ENCODE measurements at places on chromosomes 11 and 22.

DNA sequence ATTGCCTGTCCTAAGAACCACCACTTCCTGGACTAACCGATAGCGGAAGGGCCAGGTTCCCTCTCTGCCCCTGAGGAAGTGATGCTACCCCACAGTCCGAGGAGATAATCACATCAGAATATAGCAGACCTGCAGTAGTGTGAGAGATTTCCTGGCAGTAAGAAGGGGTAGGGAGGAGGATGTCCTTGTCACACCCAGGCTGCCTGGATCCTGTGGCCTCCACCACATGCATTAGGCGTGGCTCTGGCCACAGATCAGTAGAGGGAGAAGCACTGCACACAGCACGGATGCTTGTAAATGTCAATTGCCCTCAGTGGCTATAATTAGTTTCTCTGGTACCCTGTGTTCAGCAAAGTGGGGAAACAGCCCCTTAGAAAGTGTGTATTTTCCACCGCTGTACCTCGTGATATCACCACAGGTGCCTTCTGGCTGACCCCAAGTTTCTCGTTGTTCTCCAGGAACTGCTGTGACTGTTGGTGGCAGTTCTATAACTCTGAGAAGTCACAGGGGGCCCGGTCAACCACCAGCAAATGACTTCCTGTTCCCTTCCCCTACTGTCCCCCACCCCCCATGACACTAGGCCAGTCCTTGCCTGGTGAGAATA, 61.8 kb downstream of the UBASH3B start:
- no peak for DNase-seq

DNA sequence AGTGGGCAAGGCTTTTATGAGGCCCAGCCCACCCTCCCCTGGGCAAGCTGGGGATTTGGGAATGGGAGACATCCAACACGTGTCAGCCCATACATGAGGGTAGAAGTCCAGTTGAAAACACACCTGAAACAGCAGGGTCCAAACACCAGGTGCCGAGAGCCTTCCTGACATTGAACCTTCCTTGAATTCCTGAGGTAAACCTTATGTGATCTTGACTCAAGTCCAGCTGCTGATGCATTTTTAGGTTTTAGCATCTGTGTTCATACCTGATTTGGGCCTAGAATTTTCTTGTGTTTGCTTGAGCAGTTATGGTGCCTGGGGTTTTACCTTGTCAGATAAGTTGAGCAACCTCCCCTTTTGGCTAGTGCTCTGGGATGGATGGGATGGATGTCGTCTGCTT, 66.3 kb downstream of the CDKN1C start:
- no peak for DNase-seq

- no peak for DNase-seq
Measured at GRCh38 chr11:80980227-80980626, 1539.4 kb upstream of the TENM4 start.

DNA sequence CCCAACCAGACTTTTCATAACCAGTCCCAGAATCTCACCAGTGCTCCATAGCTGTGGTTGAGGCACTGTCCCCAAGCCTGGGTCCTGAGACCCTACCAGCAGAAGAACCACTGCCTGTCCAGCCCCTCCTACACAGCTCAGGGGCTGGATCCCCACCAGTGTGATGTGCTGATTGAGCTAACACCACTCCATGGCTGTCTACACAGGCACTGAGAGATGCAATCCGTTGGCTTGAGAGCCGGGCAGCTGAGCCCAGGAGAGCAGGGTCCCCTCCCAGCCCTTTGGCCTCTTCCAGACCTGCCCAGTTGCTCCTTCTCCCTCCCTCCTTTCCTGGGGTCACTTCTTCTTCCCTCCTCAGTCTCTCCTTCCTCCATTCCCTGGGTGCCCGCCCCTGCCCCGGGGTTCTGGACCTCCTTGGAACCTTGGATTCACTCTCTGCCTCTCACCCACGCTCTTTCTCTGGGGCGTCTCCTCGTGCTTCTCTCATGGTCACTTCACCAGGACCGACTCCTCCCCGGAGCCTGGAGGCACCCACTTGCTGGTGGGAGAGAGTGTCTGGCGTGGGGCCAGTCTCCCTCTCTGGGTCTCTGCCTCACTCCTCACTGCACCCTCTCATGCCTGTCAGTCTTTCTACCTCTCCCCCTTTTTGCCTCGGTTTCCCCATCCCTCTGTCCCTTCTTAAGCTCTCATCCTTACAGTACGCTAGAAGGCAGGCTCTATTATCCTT, 706 bp upstream of the SCYL1 start:
- DNase-seq: no peak

- DNase-seq: no peak
Measured at GRCh38 chr11:125451400-125452124, 44.5 kb downstream of the FEZ1 start.

GRCh38 chr22:41152902-41153301, 52.2 kb upstream of the L3MBTL2 start:
- DNase-seq: no peak

DNA sequence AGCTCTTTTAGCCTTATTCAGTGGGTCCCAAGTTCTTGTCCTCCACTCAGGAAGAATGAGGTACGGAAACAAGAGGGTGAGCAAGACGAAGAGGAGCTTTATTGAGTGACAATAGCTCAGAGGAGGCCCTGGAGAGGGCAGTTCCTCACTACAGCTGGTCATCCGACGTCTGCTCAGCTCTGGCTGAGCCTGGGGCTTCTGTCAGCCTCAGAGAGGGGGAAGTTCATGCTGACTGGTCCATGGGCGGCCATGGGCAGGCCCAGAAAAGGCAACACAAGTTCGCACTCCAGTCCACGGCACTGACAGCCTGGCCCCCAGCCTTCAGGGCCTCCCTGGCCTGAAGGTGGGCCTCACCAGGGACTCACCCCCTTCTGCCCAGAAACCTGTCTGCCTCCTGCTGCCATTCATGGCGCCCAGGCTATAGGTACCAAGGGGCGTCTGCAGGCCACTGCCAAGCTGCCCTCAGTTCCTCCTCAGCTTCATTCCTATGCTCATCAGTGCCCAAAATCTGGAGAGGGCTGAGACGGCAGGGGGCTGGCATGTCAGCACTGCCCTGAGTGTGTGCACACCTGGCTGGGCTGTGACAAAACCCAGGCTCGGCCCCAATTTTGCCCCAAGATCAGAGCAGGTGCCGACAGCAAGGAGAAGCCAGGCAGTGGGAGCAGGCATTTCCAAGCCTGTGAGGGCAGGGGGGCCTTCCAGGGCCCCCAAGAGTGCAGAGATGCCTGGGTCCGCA, 21.7 kb upstream of the KIAA0930 start:
- DNase-seq: no peak

DNA sequence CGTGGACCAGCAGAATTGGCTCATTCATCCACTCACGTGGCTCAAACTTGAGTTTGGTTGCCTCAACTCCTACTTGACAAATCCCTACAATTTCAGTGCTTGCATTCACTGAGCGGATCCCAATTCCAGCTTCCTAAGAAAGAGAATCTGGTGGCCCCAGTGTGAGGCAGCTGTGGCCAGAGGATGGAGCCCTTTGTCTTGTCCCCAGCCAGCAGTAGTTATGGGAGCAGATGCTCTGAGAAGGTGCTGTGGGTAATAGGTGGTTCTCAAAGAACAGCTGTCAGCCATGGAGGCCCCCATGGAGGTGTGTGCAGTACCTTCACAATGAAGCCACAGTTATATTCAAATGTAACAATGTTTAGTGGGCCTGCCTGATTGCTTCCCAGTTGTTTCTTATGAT, 39.3 kb downstream of the KREMEN1 start:
- no peak for DNase-seq

GRCh38 chr11:65529475-65530156, 4.7 kb downstream of the SCYL1 start:
- DNase-seq: no peak

DNA sequence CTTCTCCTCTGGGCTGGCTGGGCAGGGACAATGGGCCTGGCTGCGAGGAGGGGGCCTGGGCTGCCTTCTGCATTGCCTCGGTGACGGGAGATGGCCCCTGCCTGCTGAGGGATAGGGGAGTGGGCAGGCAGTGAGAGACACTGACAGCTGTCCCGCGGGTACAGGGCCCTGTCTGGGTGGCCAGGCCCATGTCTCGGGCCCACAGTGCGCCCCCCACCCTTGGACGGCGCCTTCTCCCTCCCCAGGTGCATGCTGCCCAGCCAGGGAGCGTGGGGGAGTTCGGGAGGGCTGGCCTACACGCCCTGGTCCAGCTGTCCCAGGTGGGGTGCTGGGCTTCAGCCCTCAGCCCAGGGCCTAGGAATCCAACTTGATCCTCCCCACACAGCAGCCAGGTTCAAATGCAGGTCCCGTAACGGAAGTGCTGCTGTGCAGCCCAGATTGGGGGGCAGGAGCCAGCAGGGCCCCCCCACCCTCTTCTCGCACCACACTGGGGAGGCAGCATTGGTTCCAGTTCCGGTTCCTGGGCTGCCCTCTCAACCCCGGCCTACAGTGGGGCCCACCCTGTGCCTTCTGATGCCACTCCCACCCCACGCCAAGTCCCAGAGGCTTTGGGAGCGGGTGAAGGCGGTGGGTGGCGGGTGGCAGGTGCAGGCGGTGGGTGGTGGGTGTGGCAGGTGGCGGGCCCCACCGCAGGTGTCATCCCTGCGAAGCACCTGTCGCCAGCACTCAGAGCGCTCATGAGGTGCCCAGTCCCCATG, 7.3 kb upstream of the TSSC4 start:
- DNase-seq: no peak

GRCh38 chr11:86615487-86615886, 56.9 kb downstream of the ME3 start:
- no peak for DNase-seq

GRCh38 chr11:44596525-44597276, 31.2 kb downstream of the CD82 start:
- DNase-seq: peak; percentile 58

Data from stimulated activated CD4-positive, alpha-beta T cell treated with anti-CD3 and anti-CD28 coated beads, Interleukin-4, amount 100 ng/mL, for 48 hours (primary cell).